Stimulated activated CD4-positive, alpha-beta T cell treated with anti-CD3 and anti-CD28 coated beads, Interleukin-2, amount 100 ng/mL, for 24 hours (primary cell): ENCODE measurements at places on chromosomes 1 and 21.
A peak's percentile ranks its signal among the peaks of the same experiment; 100 is the strongest.

GRCh38 chr1:246860401-246860800 lies 71.3 kb downstream of the AHCTF1 start:
- no peak for DNase-seq

DNA sequence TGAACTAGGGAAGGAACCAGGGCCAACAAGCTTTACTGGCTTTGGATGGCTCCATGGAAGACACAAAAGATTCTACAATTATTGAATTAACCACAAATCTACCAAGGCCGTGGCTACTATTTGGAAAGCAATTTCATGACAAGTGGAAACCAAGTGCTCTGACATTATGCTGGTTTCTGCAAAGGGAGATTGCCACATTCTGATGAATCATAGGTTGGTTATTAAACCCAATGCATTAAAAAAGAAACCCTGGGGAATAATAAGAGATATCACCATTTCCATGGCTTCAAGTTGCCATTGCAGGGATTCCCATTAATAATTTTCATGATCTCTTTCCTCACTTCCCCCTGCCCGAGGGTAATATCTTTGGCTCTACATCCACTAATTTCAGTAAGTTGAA lies 359.2 kb upstream of the NCAM2 start:
- no peak for DNase-seq

GRCh38 chr1:5481889-5482288 lies 510.3 kb downstream of the NPHP4 start:
- DNase-seq = peak; percentile 45

DNA sequence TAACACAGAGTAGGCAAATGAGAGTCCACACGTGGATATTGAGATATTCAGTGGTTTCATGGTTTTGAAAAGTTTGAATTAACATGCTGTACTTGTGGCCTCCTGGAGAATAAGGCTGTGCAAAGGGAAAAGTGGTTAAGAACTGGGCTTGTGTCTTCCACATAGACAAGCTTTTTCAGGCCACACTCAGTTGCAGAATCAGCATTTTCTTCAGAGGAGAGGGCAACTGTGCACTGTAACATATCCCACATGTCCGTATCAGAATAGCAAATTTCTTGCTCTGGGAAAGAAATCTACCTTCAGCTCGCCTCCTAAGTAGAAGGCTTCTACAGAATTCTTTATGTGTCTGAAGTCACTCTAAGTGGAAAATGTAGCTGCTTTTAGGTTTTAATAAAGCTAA lies 84.9 kb downstream of the ZC3H11B start:
- no peak for DNase-seq

- no peak for DNase-seq
Observed at GRCh38 chr1:47774986-47775834, 222.0 kb downstream of the TRABD2B start.

- no peak for DNase-seq
Observed at GRCh38 chr1:54276617-54277450, 76.9 kb downstream of the MRPL37 start.

GRCh38 chr1:11800756-11801433 lies 4.9 kb downstream of the MTHFR start:
- no peak for DNase-seq
